T follicular helper cell (primary cell): ENCODE measurements at places on chromosomes 1 and 21.

DNA sequence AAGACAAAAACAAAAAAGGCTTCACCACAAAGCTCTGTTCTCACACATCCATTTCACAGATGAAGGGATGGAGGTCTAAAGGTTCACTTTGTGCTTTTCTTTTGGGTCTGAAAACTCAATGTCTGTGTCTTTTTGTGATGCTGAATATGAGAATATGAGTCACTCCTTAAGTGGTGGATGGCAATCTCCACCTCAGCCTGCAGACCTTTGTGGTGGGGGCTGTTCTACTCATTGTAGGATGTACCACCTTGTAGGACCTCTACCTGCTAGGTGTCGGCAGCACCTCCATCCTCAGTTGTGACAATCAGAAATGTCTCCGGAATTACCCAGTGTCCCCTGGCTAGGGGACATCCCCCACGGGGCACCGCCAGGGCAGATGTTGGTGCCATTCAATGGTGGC lies 42.8 kb downstream of the UBASH3A start:
- no peak for DNase-seq

- peak; percentile 33 for DNase-seq
Measured at GRCh38 chr1:24981631-24982005, 51.5 kb upstream of the RUNX3 start.

DNA sequence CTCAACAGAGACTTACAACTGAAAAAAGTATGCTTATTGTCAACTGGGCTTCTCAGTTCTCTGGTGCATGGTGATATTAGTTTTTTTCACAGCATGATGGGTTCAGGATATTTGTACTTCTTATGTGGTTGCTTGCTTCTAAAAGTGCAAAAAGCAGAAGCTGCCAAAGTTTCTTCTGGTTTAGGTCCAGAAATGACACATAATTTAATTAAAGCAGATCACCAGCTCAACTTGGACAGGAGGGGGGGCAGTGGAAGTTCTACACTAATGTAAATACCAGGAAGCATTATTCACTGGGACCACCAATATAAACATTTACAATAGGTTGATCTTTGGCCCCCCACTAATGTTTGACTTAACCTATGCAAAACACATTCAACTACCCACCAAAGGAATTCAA lies 354.8 kb upstream of the BRINP3 start:
- DNase-seq, result no peak

- DNase-seq, result no peak
Measured at GRCh38 chr1:203206129-203206687, 19.7 kb upstream of the CHI3L1 start.

DNA sequence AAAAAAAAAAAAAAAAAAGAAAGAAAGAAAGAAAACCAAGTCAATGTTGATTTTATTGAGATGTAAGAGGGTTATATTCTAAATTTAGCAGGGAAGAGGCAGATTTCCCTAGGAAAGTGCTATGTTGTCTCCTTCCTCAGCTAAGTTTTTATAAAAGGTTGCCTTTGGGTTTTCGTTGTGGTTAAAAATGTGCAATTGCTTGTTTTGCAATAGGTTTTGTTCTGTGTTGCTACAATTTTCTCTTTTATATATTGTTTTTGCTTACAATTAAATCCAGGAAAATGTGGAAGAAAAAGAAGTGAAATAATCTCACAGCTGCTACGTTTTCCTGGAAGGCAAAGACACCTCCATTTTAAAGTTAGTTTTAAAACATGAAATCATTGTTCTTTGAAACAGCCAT lies 136.7 kb upstream of the C1orf105 start:
- DNase-seq, result no peak

- no peak for DNase-seq
Measured at GRCh38 chr1:15723631-15724246, 12.3 kb upstream of the SLC25A34 start.

GRCh38 chr1:154955039-154955717 lies 721 bp downstream of the PBXIP1 start:
- peak; percentile 95 for DNase-seq

DNA sequence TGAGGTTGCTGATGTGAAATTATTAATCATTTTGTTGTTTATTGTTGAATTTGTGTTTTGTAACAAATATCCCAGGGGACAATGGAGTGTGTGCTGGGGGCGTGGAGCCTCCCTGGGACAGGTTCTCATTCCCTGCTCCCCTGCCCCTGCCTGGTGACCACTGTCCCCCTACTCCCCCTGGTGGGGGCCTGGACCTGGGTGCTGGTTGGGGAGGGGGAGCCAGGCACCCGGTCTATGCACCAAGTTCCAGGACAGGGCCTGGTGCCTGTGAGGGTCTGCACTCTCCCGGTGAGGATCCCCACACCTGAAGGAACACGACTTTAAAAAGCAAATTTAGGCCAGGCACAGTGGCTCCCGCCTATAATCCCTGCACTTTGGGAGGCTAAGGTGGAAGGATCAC lies 42.4 kb downstream of the CHD5 start:
- no peak for DNase-seq

GRCh38 chr21:34203851-34204420 lies 130.6 kb downstream of the MRPS6 start:
- no peak for DNase-seq

DNA sequence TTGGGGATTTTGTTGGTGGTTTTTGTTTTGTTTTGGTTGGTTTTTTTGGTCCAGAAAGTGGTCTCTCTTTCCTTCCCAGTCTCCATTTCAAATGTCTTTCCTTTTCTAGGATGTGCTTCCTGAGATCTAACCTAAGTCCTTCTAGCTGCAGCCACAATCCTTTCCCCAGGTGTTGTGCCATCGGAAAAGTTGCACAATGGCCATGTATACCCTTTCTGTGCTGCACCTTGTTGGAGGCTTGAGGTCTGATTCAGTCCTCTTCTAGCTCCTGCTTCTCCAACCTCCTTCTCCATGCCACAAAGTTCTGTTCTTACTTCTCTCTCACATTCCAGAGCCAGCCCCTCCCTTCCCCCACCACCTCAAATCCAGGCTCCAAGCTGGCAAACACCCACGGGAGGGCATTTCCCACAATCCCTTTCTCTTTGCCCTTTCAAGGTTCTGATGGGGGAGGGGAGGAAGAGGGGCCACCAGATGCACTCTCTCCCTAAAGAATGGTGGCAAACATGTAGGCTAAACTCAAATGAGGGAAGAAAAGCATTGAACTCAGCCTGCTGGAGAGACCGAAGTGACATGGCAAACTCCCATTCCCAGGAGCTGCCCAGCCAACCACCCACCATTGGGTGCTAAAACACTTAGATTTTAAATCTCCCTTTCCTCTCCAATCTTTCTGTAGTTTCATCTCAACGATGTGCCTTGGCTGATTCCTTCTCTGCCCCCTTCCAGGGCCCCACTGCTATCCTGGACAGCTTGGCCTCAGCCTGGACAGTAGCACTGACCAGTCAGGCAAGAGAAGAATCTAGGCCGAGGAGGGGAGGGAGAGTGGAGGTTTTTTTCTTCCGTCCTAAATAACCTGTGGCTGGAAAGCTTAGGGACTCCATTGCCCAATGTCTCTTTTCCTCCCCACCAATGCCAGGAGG lies 2.9 kb downstream of the KCNJ10 start:
- no peak for DNase-seq

DNA sequence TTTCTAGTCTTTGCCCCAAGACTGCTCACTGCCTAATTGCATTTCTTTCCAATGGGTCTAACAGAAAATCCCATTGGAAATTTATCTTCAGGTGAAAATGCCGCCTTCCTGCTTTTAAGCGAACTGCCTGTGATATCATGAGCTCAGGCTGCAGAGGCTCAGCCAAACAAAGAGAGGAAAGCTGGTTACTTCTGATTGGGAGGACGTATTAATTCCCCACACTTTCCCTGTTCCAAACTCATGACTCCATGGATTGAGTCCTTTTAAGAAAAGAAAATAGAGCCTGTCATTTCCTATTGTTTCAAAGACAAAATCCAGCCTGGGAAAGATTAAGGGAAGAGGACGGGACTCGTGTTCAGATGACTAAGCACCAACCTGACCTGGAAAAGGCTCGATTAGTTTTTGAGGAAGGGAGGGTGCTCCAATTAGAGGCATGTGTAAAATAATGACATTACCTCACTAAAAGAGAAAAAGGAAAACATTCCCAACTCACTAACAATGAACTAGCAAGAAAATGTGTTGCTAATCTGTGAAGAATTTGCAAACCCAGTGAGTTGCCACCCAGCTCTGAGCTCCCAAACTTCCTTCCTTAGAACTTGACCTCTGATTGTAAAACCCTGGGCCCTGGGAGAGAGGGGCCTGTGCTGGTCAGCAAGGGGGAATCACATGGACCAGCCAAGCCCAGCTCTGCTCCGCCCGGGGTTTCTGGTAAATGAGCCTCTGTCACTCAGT lies 61.2 kb downstream of the TCP10L start:
- DNase-seq, result no peak
